Mammary microvascular endothelial cell (primary cell): ENCODE measurements at places on chromosomes 1 and 21. TPM values are rescaled to one million over a fixed set of nuclear protein-coding genes. Genes with fewer than 3 reads are reported as not detected.

CA14 gene
- total RNA-seq, result not detected in 2 replicates

TP53BP2 gene
- 13.4 and 17.7 TPM in 2 replicates for total RNA-seq

DMAP1 gene
- 34.8 and 40.1 TPM in 2 replicates for total RNA-seq

ACTL8 gene
- total RNA-seq, result not detected in 2 replicates

PLA2G2A gene
- not detected in 2 replicates for total RNA-seq

OR10J1 gene
- total RNA-seq, result not detected in 2 replicates

HPDL gene
- total RNA-seq, result 4.7 and 9.3 TPM in 2 replicates

ARHGEF16 gene
- 0.80 and 1.0 TPM in 2 replicates for total RNA-seq

UBL4B gene
- total RNA-seq, result not detected in 2 replicates

VWA5B1 gene
- not detected in 2 replicates for total RNA-seq

BTF3L4 gene
- total RNA-seq, result 34.8 and 39.2 TPM in 2 replicates

C1orf105 gene
- total RNA-seq, result not detected in 2 replicates

SEMA6C gene
- total RNA-seq, result 9.9 and 15.7 TPM in 2 replicates

DENND2D gene
- 0.20 and 0.73 TPM in 2 replicates for total RNA-seq

PGLYRP4 gene
- not detected in 2 replicates for total RNA-seq

SPATA46 gene
- not detected in 2 replicates for total RNA-seq

NBPF20 gene
- 0.87 and 1.5 TPM in 2 replicates for total RNA-seq
